Motor neuron (in vitro differentiated cells): ENCODE measurements at places on chromosomes 11 and 22. TPM values are rescaled to one million over a fixed set of nuclear protein-coding genes. Genes with fewer than 3 reads are reported as not detected.

Gene MMP27
- not detected in 2 replicates for total RNA-seq

Gene RAB38
- total RNA-seq: 1.2 and 2.1 TPM in 2 replicates

Gene BRMS1
- 23.8 and 26.7 TPM in 2 replicates for total RNA-seq

Gene SLC22A25
- 0.13 TPM in 1 of 2 replicates, not detected in the other for total RNA-seq

Gene NECTIN1
- total RNA-seq: 32.3 and 35.9 TPM in 2 replicates
